ENCODE measurements at places on chromosomes 4 and X.

- no peak for DNase-seq
Observed at GRCh38 chr4:114698231-114698630, 99.6 kb downstream of the UGT8 start.

GRCh38 chr4:173703021-173703420 lies 173.0 kb upstream of the HAND2 start:
- DNase-seq, result no peak

DNA sequence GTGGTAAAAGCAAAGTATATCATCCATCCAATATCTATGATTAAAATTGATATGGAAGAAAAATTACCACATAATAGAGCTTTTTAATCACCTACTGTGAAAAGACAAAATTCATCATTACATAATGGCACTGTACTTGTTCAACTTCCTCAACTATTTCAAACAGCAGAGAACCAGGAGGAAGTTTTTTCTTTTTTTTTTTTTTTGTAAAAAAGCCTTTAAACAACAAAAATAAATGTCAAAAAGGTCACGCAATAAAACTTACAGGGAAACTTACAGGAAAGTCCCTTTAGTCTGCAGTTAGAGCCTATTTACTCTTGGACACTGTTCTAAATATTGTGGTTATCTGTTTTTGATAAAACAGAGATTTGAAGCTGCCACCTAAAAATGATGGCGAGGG lies 4.8 kb downstream of the PDGFC start:
- no peak for DNase-seq

- DNase-seq, result peak; percentile 54
Observed at GRCh38 chr4:13640149-13640940, 12.8 kb upstream of the BOD1L1 start.

DNA sequence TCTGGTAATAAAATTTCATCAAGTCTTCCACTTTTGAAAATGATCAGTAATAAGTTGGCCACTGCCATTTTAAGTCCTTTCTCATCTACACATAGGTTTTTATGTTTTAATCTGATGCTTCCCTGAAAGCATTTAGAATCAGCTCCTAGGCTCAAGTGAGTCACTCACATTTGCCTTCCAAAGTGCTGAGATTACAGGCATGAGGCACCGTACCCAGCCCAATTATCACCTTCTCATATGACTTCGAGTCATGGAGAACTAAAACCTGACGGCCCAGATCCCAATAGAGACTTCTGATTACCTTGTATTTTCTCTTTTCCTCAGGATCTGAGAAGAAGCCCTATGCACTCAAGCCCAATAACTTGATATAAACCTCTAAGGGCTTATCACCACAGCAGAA lies 140.8 kb downstream of the OPHN1 start:
- no peak for DNase-seq

- DNase-seq, result no peak
Observed at GRCh38 chr4:165198329-165198728, 9.0 kb upstream of the KLHL2 start.

- no peak for DNase-seq
Observed at GRCh38 chr4:121769341-121769740, 4.4 kb upstream of the SMIM43 start.

- DNase-seq, result no peak
Observed at GRCh38 chr4:119040261-119040660, 95.4 kb upstream of the MYOZ2 start.

GRCh38 chr4:189071241-189071640 lies 869.4 kb upstream of the FRG1 start:
- DNase-seq, result no peak
